ENCODE measurements at places on chromosomes 7 and 10.
A peak's percentile ranks its signal among the peaks of the same experiment; 100 is the strongest.

- DNase-seq = no peak
These were observed 1.9 kb downstream of the CTTNBP2 start for GRCh38 chr7:117871401-117871777.

DNA sequence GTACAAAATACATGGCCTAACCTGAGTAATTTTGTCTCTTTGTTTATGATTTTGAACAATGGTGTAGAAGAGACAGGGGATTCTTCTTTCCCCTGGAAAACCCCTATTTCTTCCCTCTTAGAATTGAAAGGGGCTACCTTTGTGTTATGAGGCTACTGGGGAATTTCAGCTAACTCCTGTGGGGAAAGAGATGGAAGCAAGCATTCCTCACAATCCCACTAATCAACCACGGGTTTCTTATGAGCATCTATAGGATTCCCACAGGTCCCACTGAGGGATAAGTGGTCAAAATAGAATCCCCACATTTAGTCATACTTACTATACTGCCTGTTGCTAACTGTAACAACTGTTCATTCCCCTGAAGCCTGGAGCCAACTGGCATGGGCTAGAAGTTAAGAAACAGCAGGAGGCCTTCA, 32.2 kb upstream of the ITGB8 start:
- no peak for DNase-seq

- DNase-seq = peak; percentile 35
These were observed 436 bp downstream of the GNB2 start for GRCh38 chr7:100673942-100674410.

DNA sequence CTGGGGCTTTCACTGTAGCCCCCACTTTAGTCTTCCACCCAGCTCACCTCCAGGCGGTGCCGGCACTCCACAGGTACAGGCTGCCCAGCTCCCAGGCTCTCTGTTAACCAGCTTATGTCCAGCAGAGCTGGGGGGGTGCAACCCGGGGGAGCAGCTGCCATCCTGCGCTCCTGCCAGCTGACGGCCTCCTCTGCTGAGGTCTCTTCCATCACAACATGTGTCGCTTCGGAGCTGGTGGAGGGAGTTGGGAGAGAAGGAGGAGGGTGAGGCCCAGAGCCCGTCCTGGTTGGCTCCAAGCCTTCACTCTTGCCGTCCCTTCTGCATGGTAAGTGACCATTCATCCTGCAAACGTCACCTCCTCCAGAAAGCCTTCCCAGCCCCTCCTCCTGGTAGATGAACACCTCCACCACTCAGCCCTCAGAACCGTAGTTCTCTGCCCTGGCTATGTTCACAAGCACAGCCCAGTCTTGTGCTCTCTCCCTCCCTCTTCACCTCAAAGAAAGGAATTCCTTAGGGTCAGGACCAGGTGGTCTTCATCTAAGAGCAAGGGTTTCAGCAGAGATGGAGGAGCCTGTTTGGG, 1.6 kb downstream of the POLM start:
- DNase-seq = no peak

DNA sequence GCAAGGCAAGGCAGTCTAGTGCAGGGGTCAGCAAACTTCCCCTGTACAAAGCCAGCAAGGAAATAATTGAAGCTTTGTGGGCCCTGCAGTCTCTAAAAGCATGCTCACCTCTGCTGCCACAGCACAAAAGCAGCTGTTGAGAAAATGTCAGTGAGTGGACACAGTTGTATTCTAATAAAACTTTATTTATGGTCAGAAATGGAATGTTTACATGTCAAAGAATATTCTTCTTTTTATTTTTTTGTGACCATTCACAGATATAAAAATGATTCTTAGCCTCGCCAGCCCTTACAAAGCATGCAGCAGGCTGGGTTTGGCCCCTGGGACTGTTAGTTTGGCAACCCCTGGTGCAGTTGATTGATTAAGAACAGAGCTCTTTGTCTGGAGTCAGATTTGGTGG, 192.4 kb downstream of the BUB3 start:
- no peak for DNase-seq

- DNase-seq = no peak
These were observed 145.7 kb upstream of the RHEB start for GRCh38 chr7:151665368-151665767.

GRCh38 chr7:21920936-21921335, 24.8 kb downstream of the CDCA7L start:
- DNase-seq = no peak

- DNase-seq = no peak
These were observed 198.1 kb upstream of the NFE2L3 start for GRCh38 chr7:25953859-25954258.

DNA sequence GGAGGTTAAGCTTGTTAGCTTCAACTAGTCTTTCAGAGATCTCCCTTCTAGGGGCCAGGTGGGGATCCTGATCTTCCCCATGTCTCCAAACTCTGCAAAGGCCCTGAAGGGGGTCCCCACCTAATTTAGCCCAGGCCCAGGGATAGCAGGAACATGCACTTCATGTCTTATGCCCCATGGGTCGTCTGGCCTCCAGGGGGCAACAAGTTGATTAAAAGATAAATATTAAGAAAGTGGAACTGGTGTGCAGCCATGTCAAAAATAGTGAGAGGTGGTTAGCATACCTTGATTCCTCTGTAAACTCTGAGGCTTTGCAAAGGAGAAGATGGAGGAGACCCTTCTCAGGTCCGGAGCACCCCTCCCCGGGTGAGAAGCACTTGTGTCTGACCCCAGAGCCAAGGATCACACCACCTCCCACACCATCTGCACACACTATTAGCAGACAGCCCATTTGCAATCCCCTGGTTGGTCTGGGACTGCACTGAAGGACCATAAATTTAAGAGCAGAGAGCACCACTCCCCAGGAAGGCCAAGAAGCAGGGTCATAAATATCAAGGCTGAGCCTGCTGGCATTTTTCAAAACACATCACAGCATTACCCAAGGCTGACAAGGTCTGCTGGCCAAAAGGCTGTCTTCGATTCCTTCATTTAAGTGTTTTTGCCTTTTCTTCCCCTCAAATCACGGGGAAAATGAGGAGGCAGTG, 44.2 kb upstream of the LRRC18 start:
- DNase-seq = no peak

GRCh38 chr10:34748767-34749166, 66.3 kb downstream of the PARD3 start:
- DNase-seq = no peak

DNA sequence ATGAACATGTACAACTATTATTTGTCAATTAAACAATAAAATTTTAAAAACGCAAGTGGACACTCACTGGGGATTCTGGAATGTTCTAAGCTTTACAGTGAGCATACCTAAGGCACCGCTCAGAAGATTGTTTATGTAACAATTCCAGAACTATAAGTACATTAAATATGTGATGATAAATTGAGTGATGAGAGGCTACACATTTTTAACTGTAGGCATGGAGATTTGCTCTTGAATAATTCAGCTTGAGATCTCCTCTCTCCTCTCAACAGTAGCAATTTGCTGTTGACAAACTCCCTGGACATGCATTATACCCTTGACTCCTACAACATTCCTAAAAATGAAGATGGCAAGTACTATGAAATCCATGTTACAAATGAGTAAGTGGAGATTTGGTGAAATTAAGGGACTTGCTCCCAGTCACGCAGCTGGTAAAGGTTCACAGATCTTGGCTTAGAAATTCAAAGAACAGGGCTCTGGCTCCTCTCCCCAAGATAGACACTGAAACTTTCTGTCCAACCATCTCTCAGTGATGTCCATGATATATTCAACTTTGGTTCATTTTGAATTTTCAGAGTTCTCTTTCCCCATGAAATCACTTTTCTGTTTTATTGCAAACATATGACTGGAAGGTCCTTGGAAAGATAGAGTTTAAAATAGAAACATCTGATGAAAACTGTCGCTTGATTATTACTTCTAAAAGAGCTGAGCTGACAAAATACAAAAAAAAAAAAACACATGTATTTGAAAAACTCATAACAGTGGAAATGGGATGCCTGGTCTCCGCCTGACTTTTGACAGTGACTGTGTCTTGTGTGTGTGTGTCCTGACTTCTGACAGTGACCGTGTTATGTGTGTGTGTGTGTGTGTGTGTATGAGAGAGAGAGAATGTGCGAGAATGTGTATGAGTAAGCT, 488.3 kb downstream of the TNS3 start:
- DNase-seq = no peak

DNA sequence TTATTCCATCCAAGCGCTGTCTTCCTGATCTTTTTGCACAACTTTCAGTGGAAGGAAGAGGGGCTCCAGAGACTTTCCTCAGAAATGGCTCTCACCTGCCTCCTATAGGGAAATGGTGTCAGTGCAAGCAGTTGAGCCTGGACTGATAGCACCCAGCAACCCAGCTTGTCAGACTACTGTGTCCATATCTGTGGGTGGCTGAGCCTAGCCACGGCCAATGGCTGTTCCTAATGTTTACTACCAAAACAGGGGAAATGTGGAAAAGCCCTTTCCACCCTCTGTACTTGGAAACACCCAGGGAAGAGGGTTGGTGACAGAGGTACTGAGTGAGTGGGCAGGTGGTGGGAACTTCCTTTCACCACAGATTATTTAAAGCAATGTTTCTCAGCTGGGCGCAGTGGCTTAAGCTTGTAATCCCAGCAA, 4.3 kb upstream of the YKT6 start:
- peak; percentile 21 for DNase-seq

- DNase-seq = no peak
These were observed 23.9 kb downstream of the TNS3 start for GRCh38 chr7:47557694-47558670.

GRCh38 chr7:1986366-1987083, 246.2 kb downstream of the MAD1L1 start:
- peak; percentile 66 for DNase-seq

GRCh38 chr7:4762121-4763055, 13.0 kb upstream of the AP5Z1 start:
- DNase-seq = no peak
